ENCODE measurements at places on chromosomes 1 and 21.

GRCh38 chr1:24696756-24697330 lies 48.4 kb upstream of the CLIC4 start:
- no peak for DNase-seq

- no peak for DNase-seq
Measured at GRCh38 chr1:59016390-59016789, 232.5 kb upstream of the JUN start.

- no peak for DNase-seq
Measured at GRCh38 chr1:160520999-160521398, 2.1 kb downstream of the SLAMF6 start.

DNA sequence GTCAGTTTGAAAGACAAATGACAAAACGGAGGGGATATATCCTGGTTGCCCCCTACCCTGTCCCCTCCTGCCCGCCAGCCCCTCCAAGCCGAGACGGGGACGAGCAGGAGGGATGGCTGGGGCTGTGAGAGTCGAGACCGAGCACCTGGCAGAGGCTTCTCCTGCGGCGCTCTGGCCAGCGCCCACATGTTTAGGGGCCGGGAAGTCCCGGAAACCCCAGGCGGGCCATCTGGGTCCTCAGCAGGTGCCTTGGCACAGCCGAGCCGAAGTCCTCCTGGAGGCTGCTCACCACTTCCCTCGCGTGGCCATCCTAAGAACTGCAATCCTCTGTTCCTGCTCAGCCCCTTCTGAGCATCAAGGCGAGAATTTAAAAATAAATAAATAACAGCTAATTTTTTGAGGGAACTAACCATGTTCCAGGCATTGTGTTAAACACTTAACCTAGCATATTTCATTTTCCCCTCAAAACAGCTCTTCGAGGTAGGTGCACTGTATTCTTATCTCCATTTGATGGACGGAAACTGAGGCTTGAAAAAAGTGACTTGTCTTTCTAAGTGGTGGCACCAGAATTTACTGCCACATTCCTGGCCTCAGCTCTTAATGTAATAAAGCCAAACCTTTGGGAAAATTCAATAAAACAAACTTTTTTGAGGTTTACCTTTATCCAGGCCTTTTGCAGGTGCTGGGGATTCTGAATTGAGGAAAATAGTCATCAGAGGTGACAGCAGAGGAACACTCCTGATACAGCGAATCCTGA lies 3.5 kb upstream of the RIMS3 start:
- peak; percentile 86 for DNase-seq

- no peak for DNase-seq
Measured at GRCh38 chr21:43912500-43912899, 47.5 kb downstream of the AGPAT3 start.

- DNase-seq = no peak
Measured at GRCh38 chr1:211267204-211267857, 8.2 kb downstream of the RCOR3 start.

GRCh38 chr1:172566196-172566997 lies 33.4 kb downstream of the SUCO start:
- DNase-seq = no peak

- DNase-seq = no peak
Measured at GRCh38 chr1:212328248-212328647, 43.0 kb downstream of the PPP2R5A start.

DNA sequence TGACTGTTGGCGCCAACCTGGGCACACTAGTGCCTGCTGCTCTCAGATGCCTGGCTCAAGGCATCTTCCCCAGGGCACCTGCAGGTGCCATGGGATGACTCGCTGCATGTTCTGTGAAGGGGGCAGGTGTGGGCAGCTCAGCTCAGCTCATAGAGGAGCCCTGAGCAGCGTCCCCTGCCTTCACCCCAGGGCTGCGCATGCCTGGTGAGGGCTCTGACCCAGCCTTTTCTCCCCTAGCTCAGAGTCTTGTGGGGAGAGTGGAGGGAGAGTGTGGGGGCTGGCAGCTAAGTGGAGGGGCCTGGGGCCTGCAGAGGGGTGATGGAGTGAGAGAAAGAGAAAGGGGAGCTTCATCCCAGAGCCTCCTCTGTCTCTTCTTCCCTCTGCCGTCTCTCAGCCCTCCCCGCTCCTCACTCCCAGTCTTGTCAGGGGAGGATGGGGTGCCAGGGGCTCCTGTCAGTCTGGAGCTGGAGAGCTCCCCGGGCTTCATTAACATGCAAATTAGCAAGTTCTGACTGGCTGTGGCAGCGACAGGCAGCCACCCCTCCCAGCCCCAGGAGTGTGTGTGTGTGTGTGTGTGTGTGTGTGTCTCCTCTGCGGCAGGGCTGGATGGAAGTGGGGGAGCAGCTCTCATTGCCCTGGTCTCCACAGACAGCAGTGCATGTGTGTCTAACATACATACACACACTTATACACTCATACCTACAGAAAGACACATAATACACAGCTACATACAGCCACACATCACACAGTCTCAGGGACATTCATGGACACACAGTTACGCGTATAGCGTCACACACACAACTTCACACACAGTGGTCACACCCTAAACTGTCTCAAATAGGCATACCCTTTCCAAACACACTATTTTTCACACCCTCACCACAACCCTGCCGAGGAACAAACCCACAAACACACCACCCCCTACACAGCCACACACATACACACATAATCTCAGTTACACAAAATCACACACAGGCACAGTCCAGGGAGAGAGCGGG lies 34.0 kb downstream of the FOXO6 start:
- no peak for DNase-seq

- no peak for DNase-seq
Measured at GRCh38 chr21:29133796-29134195, 3.4 kb downstream of the MAP3K7CL start.

DNA sequence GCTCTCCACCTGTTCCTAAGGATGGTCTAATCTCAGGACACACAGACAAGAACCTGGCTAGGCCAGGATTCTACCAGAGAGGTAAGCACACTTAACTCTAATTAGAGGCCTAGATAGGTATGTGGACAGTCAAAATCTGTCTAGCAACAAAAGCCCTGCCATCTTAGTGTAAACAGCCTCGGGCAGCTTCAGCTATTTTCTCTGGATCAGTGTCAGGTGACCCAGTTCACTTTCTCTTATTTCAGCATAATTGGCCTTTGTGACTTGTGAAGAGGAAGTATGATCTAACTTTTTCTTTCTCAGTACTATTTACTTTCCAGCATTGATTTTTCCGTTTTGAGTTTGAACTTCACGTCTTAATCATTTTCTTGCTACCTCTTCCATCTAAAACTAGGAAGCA lies 217.7 kb downstream of the CRB1 start:
- DNase-seq = no peak

GRCh38 chr1:37438869-37439343 lies 35.5 kb upstream of the ZC3H12A start:
- no peak for DNase-seq

- DNase-seq = no peak
Measured at GRCh38 chr1:68470388-68470970, 20.7 kb upstream of the RPE65 start.

- no peak for DNase-seq
Measured at GRCh38 chr1:22712502-22713271, 2.0 kb downstream of the EPHB2 start.

DNA sequence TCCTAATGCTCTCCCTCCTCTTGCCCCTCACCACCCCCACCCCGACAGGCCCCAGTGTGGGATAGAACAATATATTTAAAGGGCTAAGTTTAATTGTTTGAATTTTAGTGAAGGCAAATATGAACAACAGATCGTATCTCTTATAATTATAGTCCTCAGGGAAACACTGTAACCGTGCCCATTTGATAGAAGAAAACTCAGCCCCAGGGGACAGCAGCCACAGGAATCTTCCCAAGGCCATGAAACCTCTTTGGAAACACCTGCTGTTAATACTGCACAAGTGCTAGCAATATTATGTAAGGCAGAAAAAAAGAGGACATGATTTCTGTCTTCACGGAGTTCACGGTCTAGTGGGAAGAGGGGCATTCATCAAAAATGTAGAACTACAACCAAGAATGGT lies 142.2 kb downstream of the URB2 start:
- no peak for DNase-seq

DNA sequence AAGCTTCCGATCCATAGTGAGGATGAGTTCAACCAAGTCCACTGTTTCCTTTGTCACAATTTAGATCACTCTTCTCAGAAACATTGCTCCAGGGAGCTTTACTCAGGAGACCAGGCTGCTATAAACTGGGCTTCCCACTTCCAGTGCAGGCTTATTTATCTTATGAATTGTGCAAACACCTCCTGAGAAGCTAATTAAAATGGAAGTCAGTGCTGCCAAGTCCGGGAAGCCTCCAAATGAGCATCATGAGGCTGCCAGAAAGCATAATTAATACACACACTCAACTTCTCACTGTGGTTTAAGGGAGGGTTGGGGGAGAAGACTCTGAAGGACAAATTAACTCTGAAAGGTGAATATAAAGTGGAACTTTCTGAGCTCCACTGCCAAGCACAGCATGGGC lies 145.0 kb upstream of the SGIP1 start:
- no peak for DNase-seq

DNA sequence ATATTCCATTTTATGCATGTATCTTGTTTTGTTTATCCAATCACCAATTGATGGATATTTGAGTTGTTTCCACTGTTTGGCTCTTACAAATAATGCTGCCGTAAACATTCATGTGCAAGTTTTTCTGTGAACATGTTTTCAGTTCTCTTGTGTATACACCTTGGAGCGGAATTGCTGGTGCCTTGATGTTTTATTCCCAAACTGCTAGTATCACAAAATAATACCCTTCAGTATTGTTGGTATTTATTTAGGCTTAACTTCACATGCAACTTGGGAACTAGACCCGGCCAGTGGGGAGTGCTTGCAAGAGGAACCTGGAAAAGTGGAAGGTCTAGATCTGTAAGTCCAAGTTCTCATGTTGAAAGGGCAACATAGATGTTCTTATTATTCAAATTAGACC lies 115.9 kb downstream of the CRYAA start:
- DNase-seq = no peak

DNA sequence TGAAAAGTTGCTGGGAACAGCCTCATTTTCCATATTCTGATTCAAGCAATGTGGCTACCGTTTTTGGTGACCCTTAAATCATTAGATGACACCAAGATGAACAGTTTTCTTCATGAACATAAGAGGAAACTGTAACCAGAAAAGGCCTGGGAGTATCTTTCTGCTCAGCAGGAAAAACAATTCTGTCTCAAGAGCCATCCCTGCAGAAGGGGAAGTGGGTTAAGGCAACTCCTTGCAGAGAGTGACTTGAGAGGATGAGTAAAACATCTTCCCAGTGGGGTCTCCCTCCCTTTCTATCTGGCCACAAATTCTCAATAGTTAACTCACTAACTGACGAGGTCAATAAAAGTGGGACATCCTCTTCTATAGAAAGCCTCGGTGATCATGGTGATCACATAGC lies 187.6 kb upstream of the NRIP1 start:
- no peak for DNase-seq

DNA sequence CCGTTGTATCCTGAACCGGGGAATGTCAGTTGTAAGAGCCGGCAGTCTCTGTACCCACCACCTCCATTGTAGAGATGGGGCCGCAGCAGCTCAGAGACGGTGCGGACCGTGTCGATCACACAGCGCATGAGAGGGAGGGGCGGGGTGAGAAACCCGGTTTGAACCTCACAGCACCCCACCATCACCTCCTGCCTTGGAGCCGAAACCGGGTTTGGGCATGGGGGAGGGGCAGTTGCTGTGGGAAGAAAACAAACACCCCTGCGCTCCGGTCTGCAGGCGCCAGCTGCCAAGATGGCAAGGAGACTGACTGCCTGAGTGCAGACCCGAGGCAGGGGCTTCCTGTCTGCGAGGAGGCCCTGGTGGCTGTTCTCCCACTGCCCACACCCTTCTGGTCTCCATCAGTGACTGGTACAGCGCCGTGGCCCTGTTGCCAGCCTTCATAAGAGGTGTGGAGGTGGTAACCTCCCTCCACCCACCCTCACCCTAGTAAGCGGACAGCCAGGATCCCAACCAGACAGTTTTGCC lies 69.2 kb upstream of the SSBP3 start:
- no peak for DNase-seq

DNA sequence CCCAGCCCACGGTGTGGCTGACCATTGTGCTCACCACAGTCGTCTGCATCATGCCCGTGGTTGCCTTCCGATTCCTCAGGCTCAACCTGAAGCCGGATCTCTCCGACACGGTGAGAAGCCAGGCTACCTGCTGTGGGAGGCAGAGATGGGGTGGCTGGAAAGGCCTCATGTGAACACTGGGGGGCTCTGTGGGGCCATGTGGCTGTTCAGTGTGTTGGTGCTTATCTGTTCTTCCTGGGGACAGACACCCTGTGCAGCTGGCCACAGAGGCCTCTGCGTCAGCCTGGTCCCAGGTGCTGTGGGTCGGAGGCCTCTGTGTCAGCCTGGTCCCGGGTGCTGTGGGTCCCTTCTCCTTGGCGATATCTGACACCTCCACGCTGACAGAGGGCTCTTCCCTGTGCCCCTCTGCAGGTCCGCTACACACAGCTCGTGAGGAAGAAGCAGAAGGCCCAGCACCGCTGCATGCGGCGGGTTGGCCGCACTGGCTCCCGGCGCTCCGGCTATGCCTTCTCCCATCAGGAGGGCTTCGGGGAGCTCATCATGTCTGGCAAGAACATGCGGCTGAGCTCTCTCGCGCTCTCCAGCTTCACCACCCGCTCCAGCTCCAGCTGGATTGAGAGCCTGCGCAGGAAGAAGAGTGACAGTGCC lies 23.2 kb downstream of the ATP8B2 start:
- DNase-seq = no peak

DNA sequence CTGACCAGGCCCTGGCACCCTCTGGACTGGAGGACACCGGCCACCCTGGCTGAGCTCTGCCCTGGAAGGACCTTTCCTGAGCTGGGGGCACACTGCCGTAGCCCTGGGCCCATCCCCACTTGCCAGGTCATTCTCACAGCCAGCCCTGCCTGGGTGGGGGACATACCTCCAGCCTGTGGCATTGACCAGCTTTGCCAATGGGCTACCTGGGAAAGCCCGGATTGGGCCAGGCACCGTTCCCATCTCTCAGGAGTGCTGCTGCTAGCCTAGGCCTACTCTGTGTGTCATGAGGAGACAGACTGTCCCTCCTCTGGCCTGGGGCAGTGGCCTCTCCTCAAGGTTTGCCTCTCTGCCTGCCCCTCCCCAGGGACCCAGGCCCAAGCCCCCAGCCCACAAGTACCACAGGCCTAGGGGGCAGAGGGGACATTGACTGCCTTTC lies 40.0 kb downstream of the COQ8A start:
- no peak for DNase-seq

DNA sequence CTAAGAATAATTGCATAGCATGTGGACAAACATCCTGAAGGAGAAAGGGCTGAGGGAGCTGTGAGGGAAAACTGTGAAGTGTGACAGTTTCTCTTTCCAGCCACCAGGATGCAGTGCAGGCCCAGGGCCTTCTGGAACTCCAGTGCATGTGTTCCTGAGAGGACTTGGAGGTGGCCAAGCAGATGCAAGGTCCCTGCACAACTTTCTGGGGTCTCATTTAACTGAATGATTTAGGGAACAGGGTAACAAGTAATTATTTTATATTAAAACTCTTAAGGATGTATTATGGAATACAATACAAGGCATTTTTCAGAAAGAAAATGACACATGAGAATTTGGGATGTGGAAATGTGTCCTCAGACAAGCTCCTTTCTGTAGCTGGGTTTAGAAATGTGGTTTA lies 61.2 kb upstream of the MCOLN3 start:
- DNase-seq = peak; percentile 6

DNA sequence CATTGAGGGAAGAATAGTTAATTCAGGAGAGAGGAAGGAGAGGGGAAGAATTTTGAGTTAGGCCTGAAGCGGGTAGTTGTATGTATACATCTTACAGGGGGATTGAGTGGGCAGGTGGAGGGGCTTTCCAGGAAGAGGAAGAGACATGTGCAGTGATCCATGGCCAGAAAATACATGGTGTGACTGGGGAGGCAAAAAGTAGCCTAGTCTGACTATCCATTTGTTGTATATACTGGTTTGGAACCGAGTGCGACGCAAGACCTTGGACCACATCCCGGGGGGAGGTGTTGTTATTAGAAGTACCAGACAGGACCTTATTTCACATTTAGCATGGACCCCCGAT lies 158.3 kb downstream of the SDCCAG8 start:
- DNase-seq = no peak

Data from activated CD4-positive, alpha-beta T cell treated with anti-CD3 and anti-CD28 coated beads, Interleukin-2, amount 50 U/mL, for 4 hours (primary cell).